Right cardiac atrium (tissue), 5 donors: ENCODE measurements at places on chromosomes 3 and 15.
A peak's percentile ranks its signal among the peaks of the same experiment; 100 is the strongest.

GRCh38 chr3:27960133-27960532, 238.0 kb upstream of the EOMES start:
- no peak for DNase-seq

- no peak for DNase-seq
These were observed 970 bp downstream of the BBX start for GRCh38 chr3:107523539-107524325.

GRCh38 chr15:20349774-20350498, 191.7 kb downstream of the GOLGA6L6 start:
- peak; percentile 19 for DNase-seq

DNA sequence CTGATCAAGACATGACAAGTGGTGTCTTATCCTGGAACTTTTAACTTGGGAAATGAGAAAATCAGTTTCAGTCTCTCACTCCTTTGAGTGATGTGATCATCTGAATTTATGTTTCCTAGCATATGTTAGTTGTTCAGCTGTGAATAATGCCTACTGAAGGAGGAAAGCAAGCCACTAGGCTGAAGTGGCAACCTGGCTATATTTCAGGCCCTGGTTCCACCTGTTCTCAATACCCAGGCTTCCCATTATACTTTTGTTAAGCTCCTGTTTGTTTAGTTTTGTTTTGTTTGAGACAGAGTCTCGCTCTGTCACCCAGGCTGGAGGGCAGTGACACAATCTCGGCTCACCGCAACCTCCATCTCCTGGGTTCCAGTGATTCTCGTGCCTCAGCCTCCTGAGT, 243.8 kb downstream of the ALCAM start:
- DNase-seq = no peak

- DNase-seq = no peak
These were observed 23.5 kb upstream of the CLN6 start for GRCh38 chr15:68252925-68253534.

DNA sequence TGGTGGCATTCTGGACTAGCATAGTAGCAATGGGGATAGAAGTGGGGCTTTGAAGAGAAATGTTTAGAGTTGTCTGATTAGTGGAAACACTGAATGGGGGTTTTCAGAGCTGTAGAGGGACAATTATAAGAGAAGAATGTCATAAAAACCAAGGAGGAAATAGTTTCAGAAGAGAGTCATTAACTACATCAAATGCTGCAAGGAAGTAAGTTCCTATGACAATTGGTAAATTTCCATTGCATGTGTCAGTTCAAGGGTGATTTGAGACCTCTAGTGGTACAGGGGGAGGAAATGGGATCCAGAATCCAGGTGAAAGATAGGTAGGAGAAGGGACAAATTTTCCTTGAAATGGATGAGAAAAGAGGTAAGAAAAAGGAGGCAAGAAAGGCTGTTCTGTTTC, 68.3 kb upstream of the TBC1D5 start:
- no peak for DNase-seq

DNA sequence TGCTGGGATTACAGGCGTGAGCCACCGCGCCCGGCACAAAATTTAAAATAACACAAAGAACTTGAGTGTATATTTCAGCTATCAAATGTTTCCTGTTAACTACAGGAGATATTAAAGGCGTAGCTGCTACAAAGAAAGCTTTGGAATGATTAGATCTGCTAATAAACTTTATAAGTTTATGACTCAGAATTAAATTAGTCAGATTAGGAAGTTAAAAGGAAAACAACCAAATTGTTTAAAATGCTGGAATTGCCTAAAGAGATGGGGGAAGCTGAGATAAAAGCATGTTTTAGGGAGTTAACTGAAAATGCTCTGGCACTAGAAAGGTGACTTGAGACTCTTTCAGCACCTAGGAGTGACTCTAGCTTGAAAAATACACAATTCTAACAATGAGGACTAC, 58.9 kb downstream of the COL8A1 start:
- DNase-seq = no peak

- no peak for DNase-seq
These were observed 31.7 kb upstream of the XYLB start for GRCh38 chr3:38314764-38315487.

DNA sequence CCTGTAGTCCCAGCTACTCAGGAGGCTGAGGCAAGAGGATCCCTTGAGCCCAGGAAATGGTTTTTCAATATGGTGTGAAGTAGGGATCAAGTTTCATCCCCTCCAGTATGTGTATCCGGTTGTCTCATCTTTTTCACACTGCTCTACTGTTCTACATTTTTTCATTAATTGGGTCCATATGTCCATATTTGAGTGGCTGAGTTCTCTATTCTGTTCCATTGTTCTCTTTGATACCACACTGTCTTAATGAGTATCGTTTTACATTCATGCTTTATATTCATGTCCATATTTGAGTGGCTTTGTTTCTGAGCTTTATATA, 81.6 kb upstream of the LRRFIP2 start:
- DNase-seq = no peak

- no peak for DNase-seq
These were observed 37.2 kb upstream of the CSPG4 start for GRCh38 chr15:75749820-75750219.

GRCh38 chr15:29055876-29056275, 170.1 kb downstream of the APBA2 start:
- no peak for DNase-seq

DNA sequence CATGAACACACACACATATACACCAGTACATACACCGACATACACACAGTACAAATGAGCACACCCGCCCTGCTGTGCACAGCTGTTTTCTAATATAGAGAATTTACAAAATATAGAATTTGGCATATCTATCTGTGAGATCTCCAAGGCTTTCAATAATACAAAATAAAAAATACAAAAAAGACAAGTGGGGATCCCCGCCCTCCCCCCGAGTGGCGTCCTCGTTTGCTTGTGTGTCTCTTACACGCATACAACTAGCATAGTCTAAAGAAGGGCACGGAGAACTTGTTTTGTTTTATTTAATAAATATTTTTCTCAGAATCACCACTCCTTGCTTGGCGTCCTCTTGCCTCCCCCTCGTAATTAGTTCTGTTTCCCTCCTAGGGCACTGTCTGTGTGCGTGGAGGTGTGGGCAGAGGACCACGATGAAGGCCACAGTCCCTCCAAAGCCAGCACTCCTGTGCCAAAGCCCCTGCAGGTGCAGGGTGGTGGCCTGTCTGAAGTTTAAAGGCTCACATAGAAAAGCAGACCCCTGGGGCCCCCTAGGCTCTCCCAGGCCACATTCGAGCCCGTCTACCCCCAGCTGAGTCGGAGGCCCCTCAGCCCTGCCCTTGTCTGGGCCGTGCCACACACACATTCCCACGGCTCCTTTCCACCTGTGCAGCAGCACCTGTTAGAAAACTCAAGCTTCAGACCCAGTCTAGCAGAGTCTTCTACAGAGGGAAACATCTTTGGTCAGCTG, 82.1 kb downstream of the SEC22A start:
- DNase-seq = no peak

- DNase-seq = no peak
These were observed 25.7 kb downstream of the IQSEC1 start for GRCh38 chr3:13047296-13048165.

DNA sequence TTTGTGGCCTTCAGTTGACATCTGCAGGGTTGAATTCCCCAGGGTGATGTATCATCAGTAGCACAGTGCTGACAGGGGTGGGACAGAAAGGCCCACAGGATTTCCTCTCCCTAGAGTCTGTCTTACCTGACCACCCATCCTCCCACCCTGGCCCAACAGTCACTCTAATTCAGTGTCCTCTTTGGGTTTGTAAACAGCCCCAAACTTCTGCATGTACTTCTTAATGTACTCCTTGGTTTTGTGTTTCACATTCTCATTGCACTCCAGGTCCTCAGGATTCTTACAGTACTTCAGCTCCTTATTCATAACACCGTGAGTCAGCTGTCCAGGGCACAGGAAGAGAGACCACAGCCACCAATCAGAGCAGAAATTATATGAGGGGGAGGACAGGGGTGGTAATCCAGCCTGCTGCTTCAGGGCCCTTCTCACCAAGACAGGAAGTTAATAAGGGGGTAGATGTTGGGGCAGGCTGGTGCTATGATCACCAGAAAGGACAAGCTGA, 37.5 kb downstream of the NBEAL2 start:
- no peak for DNase-seq

DNA sequence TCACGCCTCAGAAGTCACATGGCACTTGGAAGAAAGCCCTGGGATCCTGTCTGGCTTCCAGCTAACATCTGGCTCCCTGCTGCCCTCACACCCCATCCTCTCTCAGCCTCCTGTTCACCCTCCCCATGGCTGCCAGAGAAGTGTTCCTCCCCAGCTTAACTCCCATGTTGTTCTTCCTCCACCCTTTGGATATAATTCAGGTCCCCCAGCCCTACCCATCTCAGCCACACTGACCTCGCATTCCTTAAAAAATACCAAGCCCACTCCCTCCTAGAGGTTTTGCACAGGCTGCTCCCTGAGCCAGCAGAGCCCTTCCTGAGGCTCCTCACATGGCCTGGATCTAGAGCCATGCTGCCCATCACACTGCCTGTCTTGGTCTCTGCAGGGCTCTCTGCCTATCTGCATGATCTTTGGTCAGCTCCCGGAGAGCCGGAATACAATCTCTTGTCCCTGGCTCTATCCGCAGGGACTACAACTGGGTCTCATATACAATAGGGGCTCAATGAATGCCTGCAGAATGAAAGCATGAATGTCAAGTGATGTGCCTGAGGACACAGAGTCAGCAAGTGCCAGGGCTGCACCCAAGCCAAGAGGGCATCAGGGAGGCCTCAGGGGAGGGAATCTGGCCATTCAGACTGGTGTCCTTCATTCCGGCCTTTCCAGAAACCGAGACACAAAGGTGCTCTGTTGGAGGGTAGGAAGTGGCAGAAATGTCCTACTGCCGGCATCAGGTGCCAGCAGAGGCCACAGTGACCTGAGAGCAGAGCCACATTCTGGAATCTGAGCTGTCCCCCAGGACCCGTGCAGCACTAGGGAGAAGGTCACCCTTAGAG, 3.8 kb upstream of the TKT start:
- no peak for DNase-seq

GRCh38 chr3:11552289-11553264, 91.1 kb downstream of the VGLL4 start:
- peak; percentile 62 for DNase-seq

DNA sequence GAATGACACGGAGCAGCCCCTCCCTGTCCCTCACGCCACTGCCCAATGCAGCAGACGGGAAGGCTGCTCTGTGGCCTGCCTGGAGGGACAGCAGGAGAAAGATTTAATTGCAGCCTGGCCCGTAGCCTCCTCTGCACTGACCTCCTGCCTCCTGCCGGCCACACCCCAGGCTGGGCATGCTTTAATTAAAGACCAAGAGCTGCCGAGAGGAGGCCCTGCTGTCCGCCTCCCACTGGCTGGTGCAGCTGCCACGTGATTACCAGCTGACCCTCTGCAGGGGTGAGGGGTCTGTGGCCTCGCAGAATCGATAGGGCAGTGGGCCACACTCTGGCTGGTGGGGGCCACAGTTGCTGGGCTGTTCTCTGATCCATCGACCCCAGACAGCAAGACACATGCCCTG, 100.2 kb upstream of the PRR23E start:
- no peak for DNase-seq

GRCh38 chr3:42667096-42667522, 13.6 kb downstream of the ZBTB47 start:
- DNase-seq = peak; percentile 61

DNA sequence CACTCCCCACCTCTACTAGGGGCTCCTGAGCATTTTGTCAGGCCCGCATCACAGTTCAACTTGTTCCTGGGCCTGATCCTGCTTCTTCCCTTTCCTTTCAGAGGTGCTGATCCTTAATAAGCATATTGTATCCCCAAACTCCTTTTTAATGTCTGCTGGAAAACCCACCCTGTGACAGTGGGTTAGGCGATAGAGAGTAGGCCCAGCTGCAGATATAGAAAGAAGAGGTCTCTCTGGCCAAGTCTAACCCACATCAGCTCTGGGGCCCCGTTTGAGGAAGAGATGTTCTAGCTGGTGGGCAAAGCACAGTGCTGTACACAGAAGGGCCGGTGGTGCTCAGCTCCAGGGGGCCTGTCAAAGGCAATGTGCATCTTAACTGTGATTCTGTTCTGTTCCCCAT, 34.3 kb upstream of the ST6GAL1 start:
- DNase-seq = no peak

- no peak for DNase-seq
These were observed 157.2 kb upstream of the TPRG1 start for GRCh38 chr3:189014526-189014925.

DNA sequence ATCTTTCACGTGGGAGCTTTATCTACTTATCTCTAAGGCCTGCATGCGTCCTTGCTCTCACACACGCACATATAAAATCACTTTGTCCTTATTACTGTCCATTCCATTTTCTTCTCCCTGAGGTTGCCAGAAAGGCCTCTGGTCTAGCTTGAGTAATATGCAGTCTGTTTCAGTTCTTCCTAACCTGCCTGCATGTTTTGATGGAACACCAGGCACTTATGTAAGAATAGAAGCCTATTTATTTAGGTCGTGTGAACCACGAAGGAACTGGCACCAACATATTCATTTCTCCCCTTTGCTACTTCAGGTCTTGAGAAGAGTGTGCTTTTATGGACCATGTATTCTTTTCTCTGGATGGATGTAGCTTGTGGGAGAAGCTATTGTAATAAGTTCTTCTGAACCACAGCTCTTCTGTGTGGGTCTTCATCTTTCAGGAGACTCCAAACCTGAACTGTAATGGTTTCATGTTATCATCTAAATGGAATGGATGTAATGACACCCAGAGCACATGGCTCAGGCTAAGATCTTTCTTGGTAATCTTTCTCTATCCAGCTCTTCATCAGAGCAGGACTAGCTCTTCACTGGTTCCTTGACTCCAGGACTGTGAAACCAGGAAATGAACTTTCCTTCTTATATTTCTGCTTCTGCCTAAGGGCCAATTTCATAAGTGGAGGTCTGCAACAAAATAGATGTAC, 53.8 kb downstream of the UBE2E2 start:
- no peak for DNase-seq

- no peak for DNase-seq
These were observed 41.7 kb upstream of the ADAMTSL3 start for GRCh38 chr15:83612226-83612625.

GRCh38 chr3:36707623-36708409, 56.5 kb downstream of the DCLK3 start:
- no peak for DNase-seq

DNA sequence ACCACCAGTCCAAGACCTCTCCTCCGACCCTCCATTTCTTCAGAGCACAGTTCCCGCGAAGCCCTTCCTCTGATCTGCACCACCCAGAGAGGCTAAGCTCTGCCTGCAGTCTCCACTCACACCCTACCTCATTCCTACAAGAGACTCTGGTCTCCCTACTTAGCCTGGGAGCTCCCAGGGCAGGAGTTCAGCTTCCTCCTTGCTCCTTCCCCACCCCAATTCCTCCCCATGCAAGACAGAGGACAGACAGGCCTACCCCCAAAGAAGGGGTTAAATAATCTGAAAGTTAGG, 12.6 kb upstream of the VIPR1 start:
- no peak for DNase-seq

GRCh38 chr3:126364731-126365301, 7.6 kb upstream of the KLF15 start:
- DNase-seq = no peak

- DNase-seq = no peak
These were observed 195.2 kb upstream of the MME start for GRCh38 chr3:154884952-154885351.
